M059J (cell line): ENCODE measurements at places on chromosomes 4 and X.

DNA sequence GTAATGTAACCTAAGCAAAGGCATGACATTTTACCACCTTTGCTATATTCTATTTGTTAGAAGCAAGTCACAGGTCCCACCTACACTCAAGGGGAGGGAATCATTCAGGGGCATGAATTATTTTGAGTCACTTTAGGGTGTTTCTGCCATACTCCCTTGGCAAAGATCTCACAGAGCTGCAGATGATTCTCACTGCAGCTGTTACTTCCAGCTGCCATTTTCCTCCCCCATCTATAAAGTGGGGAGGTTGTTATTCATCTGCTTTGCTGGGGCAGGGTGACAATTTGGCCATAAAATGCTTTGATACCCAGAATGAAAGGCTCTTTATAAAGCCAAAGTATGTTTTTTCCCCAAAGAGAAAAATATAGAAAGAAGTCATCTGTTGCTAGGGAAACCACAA, 136.5 kb upstream of the SMIM31 start:
- no peak for DNase-seq

- DNase-seq, result peak; percentile 55
These were observed 5.1 kb upstream of the SPON2 start for GRCh38 chr4:1177274-1178141.

GRCh38 chr4:182192511-182193181, 50.6 kb upstream of the TENM3 start:
- DNase-seq, result peak; percentile 63

DNA sequence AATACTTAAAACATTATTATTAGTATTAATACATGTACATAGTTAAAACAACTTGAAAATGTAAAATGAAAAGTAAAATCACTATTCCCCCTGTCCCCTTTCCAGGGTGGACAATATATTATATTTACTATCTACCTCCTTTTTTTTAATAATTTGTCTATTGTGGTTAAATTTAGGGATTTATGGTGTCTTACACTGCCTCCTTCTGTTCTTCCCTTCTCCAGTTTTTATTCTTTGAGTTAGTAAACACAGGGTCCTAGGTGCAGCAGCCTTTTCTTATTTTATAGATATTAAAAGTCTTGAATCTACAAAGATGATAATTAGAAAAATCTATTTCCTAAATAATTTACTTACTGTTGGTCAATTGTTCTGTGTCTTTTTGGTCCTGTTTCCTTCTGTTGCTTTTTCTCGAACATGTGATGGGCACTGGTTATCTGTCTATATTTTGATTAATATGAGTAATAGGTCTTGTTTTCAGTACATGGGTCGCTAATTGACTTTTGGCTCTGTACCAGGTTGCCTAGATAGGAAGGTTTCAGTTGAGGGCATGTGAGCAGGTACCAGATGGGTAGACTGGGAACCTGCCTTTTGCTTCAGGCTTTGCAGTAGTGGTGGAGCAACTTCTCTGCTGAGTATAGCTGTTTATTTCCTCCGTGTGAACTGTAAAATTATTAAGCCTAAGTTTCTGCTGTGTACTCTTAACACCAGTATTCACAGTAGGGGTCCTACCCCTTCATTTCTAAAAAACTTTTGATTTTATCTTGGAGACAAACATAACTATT, 1.1 kb downstream of the NUDT9 start:
- peak; percentile 33 for DNase-seq

DNA sequence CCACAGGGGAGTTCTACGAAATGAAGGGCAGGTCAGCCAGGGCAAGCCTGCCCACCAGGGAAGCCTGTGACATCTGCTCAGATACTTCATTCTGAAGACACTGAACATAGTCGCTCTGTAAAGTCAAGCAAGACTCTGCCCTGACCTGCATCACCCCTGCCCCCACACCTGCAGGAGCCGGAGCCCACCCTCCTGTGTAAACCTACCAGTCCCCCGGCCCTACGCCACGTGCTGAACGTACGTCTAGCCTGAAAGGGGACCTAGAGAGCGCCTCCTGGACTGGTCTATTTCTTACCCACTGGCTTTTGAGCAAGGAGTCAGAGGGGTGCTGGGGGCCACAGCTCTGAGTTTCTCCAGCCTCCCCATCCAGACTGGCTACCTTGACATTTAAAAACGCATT, 11.6 kb downstream of the CCNQ start:
- DNase-seq, result no peak

GRCh38 chr4:96146686-96147085, 306.8 kb downstream of the PDHA2 start:
- peak; percentile 7 for DNase-seq

DNA sequence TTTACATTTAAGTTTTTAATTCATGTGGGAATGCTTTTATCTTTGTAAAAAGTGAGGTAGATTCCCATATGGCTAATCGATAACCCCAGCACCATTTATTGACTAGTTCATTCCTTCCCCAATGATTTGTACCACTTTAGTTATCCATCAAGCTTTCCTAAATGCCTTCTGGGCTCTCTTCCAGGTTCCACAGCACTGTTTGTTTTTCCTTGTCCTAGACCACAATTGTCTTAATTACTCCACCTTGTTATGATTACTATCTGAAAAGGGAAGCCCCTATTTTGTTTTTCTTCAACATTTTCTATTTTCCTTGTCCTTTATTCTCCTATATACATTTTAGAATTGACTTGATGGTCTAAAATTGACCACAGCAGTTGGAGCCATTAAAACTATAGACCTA, 48.5 kb upstream of the GPRIN3 start:
- peak; percentile 38 for DNase-seq

DNA sequence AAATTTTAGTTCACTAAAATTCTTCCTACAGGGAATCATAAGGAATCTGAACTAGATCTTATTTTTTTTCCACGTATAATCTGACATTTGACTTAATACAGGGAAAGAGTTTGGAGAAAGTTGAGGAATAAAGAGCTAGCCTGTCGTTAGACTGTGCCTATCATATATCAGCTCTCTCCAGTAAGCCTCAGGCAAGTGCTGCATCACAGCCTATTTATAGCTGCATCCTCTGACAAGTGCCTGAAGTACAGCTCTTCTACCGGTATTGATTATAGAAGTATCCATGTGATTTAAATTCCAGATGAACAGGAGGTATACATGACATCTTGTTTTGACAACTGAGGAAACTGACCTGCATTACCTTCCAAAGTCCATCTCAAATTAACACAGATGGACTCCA, 248.9 kb downstream of the TLL1 start:
- peak; percentile 53 for DNase-seq

- DNase-seq, result peak; percentile 71
These were observed at the start of gene ADGRA3 for GRCh38 chr4:22515888-22516541. Gene ADGRA3, minus strand, starts transcription at chr4:22516066. Its CDS starts 282 bp downstream, at chr4:22515784.

- DNase-seq, result no peak
These were observed 170.7 kb upstream of the SMARCAD1 start for GRCh38 chr4:94036964-94037363.

- DNase-seq, result peak; percentile 81
These were observed 646.0 kb upstream of the PITX2 start for GRCh38 chr4:111268769-111269414.

- DNase-seq, result no peak
These were observed 655.6 kb upstream of the GALNTL6 start for GRCh38 chr4:171157462-171158082.

- DNase-seq, result no peak
These were observed 359.8 kb upstream of the CTSO start for GRCh38 chr4:156313497-156313896.

- no peak for DNase-seq
These were observed 81.3 kb upstream of the TSPAN5 start for GRCh38 chr4:98739751-98740150.

DNA sequence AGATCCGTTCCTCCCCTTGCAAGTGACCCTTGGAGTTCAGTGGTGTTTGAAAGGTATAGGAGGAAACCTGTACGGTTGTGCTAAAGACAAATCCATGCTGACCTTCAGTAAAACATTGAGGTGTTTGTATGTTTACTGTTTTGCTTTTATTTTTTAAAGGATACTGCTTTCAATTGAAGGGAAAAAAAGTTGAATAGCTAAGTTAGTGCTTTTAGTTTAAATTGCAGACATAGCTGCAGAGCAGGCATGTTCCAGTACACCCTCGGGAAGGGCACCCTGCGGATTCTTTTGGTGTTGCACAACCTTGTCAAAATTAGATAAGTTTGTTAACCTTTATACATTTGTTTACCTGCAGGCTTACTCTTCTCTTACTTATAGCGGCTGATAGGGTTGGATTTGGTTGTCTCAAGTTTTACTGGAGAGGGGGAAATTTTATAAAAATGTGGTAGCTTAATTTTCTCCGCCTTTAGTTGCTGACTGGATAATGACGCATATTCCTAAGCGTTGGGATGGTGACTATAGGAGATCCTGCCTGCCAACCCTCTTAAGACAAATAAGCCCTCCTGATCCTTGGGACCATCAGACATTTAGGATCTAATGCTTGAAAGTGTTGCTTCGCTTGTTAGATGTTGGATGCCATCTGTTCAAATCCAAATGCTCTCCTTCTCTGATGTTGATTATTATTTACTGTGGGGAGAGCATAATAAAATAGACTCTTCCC, 2.0 kb downstream of the RAPGEF2 start:
- peak; percentile 54 for DNase-seq

DNA sequence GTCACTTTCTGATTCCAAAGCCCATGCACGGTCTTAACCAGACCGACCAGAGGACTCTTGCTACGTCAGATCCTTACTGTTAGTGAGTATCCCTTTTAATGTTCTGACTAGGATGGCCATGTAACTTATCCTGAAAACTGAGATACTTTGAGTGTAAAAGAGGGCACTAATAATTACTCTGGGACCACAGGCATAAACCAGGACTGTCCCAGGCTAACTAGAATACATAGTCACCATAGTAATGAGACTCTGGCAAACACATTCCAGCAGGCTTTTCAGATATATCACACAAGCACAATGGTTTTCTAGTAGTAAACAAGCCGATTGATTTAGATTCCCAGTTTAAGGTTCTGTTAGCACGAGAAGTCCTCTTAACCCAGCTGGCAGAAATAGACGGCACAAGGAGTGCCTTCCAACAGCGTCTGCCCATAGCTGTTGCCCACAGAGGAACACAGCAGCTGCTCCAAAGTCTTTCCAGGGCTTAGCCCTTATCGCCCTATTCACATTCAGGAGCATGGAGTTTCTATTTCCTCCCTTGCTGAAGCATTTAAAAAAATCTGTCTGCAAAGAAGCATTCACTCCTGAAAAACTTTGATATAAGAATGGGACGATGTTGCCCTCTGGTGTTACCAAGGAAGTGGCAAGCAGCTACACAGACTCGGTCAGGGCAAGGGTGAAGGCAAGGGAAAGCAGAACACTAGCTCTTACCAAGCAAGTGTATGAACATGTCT, 92.4 kb downstream of the CXCL13 start:
- DNase-seq, result peak; percentile 69

GRCh38 chr4:1879485-1879884, 8.3 kb downstream of the NSD2 start:
- DNase-seq, result no peak

DNA sequence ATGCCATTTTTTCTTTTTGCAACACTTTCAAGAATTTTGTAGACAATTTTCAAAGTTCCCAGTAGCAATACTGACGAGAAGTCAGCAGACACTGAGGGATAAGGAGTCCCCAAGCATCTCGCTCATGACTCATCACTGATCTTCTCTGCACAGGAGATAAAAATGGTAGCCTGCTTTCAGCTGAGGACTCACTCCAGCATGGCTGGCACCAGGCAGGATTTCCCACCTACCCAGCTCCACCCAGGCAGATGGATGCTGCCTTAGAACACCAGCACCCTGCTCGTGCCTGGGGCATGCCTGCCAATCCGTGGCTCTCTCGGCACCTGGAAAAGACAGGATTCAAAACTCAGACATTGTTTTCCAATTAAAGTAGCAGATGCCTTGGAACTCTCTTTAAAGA, 24.9 kb downstream of the JAKMIP1 start:
- DNase-seq, result no peak

DNA sequence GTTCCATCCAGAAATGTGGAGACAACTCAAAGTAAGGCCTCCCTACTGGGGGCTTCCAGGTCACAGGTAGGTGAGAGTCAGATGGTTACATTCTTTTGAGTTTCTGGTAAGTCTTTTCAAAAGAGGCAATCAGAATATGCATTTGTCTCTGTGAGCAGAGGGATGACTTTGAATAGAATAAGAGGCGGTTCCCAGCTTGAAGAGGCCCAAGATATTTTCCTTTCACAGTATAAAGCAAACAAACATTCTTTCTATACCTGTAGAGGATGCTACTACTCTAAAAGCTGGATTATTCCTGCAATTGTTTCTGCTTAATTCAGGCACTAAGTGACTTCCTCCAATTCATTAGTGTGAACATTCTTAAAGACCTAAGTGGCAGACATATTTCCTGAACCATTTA, 44.4 kb downstream of the DIAPH2 start:
- no peak for DNase-seq

- peak; percentile 11 for DNase-seq
These were observed 74.8 kb upstream of the SMARCA5 start for GRCh38 chr4:143438710-143439109.

- no peak for DNase-seq
These were observed 205.5 kb upstream of the NUDT6 start for GRCh38 chr4:123127875-123128274.

- DNase-seq, result no peak
These were observed 89.1 kb downstream of the AKAP4 start for GRCh38 chrX:50111742-50112141.

- DNase-seq, result peak; percentile 87
These were observed 78.8 kb downstream of the RLIM start for GRCh38 chrX:74535408-74536151.

- no peak for DNase-seq
These were observed 73.2 kb upstream of the MXD4 start for GRCh38 chr4:2334826-2335728.

DNA sequence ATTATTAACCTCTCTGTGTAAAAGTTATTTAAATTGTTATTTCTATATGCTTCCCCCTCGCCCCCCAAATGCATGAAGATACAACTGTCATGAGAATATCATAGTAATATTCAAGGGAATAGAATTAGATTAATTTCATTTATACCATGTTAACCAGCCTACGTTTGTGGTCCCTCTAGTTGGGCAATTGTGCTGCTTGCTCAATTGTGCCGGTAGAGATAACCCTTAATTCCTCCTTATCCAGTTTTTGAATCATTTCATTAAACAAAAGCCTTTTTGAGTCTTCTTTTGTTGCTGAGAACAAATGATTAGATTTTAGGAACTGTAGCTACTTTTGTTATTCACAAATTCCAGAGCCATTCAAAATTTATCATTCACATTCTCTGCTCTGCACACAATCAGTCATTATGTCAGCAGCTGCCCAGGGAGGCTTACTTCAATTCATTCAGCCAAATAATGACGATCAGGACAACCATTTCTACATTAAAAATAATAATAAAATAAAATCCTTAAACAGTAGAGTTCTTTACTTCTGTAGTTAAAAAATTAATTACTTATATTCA, 98.1 kb downstream of the ADGRL3 start:
- no peak for DNase-seq

DNA sequence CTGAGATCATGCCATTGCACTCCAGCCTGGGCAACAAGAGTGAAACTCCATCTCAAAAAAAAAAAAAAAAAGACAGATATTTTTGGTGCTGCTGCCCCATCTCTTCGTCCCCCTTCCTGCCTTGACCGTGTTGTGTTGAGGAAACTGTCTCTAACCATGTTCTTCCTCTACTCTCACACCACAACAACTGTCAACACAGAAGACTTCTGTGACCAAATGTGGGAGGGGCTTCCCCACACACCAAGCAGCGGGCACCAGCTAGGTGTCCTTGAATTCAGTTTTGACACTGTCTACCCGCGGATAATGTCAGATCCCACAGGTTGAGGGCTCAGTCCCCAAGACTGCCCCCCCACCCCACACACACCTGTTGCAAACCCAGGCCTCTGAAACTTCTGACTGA, 104.7 kb upstream of the BCOR start:
- DNase-seq, result no peak
